Left hindlimb (tissue), 1 donor: ENCODE measurements at places on chromosomes 2 and 18.

DNA sequence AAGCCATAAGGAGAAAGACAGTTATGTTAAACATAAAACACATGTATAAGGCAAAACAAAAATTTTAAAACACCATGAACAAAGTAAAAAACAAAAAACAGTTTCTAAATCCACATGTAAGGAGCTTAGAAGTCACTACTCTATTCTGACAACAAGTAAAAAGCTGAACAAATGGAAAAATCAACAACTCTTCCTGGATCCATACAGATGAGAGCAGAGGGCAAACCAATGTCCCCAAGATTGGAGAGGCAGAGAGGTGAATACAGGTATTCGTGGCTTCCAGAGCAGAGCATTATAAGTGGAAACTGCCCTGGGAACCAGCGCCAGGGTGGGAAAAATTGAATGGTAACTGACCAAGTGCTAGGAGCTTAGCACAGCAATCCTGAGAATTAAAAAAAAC is 93.5 kb downstream of the SPIRE1 start:
- DNase-seq, result no peak

DNA sequence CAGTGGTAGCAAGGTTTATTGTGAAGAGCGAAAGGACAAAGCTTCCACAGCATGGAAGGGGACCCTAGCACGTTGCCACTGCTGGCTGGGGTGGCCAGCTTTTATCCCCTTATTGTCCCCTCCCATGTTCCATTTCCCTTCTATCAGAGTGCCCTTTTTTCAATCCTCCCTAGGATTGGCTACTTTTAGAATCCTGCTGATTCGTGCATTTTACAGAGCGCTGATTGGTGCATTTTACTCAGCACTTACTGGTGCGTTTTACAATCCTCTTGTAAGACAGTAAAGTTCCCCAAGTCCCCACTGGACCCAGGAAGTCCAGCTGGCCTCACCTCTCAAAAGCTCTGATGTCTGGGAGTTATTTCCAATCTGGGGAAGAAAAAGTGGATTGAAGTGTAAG is 90.1 kb downstream of the CD8B2 start:
- DNase-seq, result no peak

- DNase-seq, result no peak
Measured at GRCh38 chr2:179951680-179952079, 55.4 kb downstream of the CWC22 start.

- DNase-seq, result no peak
Measured at GRCh38 chr2:37631292-37631691, 40.1 kb downstream of the CDC42EP3 start.

- no peak for DNase-seq
Measured at GRCh38 chr2:29744976-29745375, 176.4 kb downstream of the ALK start.

DNA sequence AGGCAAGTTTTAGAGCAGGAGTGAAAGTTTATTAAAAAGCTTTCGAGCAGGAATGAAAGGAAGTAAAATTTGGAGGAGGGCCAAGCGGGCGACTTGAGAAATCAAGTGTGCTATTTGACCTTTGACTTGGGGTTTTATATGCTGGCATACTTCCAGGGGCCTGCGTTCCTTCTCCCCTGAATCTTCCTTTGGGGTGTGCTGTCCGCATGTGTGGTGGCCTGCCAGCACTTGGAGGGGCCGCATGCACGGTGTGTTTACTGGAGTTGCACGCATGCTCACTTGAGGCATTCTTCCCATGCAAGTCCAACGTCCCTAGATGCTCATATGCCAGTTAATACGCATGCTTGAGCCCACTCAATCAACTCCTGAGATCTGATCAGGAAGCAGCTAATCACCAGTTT is 78.3 kb upstream of the MAP4K4 start:
- no peak for DNase-seq

- DNase-seq, result no peak
Measured at GRCh38 chr2:214652473-214652872, 157.0 kb downstream of the BARD1 start.

- peak; percentile 55 for DNase-seq
Measured at GRCh38 chr2:222861411-222862105, 722 bp downstream of the ACSL3 start.

DNA sequence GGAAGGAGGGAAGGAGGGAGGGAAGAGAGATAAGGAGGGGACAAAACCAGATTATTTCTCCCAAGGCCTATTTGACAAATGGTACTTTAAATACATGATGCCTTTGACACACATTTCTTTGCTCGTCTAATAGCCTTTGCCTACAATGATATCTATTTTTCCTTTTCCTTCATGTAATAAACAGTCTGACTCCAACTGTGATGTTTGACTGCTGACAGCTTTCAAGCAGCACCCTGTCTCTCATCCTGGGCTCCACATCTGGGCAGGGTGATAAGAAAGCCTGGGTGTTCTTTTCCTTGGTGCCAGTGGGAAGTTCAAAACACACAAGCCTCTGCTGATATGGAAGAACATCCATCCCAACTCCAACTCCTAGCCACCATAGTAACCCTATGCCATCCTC is 1277.7 kb upstream of the NXPH2 start:
- no peak for DNase-seq

GRCh38 chr2:19131871-19132270 is 226.6 kb downstream of the OSR1 start:
- no peak for DNase-seq

GRCh38 chr18:42183746-42184145 is 228.7 kb downstream of the PIK3C3 start:
- no peak for DNase-seq

- DNase-seq, result no peak
Measured at GRCh38 chr2:29063056-29063455, 11.3 kb downstream of the PCARE start.

- DNase-seq, result no peak
Measured at GRCh38 chr2:234494361-234495250, 2.3 kb downstream of the ARL4C start.

DNA sequence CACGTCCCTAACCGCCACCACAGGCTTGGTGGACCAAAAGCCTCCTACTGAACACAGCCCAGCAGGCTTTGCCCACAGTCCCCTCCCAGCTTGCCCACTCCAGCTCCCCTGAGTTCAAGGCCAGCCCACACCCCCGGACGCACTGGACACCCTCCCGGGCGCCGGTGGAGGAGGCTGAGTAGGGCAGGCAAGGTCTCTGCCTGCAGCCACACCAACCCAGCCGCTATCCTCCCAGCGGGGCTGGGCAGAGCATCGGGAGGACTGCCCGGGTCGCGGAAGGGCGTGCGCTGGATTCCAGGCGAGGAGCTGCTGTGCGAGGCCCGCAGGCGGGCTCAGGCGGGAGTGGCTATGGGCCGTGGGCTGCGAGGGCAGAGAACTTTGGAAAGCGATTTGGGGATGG is 49.5 kb downstream of the PLEKHB2 start:
- no peak for DNase-seq

GRCh38 chr2:188693111-188693510 is 281.1 kb upstream of the COL3A1 start:
- DNase-seq, result no peak

- peak; percentile 90 for DNase-seq
Measured at GRCh38 chr2:20450201-20450999, 3.5 kb downstream of the RHOB start.

GRCh38 chr18:3367491-3368091 is 82.4 kb upstream of the TGIF1 start:
- DNase-seq, result no peak

GRCh38 chr2:11658208-11659114 is 11.5 kb downstream of the NTSR2 start:
- no peak for DNase-seq

- DNase-seq, result no peak
Measured at GRCh38 chr2:153096272-153096671, 377.9 kb downstream of the ARL6IP6 start.

- DNase-seq, result no peak
Measured at GRCh38 chr2:214547931-214548330, 137.1 kb downstream of the VWC2L start.
